GM12878 (cell line): ENCODE measurements at places on chromosomes 1 and 21. TPM values are rescaled to one million over a fixed set of nuclear protein-coding genes. Genes with fewer than 3 reads are reported as not detected.

INSRR gene
- total RNA-seq = not detected in 2 replicates

- DNase-seq = no peak
These were observed 4.8 kb upstream of the LAPTM5 start for GRCh38 chr1:30762152-30762929.

GRCh38 chr21:17051054-17051453 is 461.8 kb upstream of the CXADR start:
- DNase-seq = no peak

DNA sequence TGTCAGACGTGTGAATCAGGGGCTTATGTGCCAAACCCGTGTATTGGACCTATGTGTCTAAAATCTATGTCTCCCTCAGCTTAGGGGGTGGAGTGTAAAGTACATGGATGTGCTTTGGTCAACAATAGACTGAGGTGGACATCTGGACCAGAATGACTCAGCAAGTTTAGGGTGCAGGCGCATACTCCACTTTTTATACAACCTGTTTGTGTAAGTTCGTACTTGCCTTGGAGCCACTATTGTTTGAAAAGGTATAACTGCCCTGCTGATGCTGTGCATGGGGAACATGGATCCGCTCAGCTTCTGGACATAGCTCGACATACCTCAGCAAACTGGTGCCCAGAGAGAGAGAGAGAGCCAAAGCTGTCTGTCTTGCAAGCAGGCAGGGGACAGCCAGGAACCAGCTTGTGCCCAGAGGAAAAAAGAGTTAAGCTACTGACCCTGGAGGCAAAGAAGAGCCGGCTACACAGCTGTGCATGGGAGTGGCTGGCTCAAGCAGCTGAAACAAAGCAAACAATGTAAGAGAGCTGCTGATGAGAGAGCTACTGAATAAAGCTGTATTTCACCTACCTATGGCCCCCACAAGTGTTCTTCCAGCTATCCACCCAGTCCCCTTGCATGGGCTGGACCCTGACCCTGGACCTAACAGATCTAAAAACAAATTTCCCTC is 41.2 kb downstream of the GJA5 start:
- DNase-seq = no peak

KCNE1 gene
- total RNA-seq = 0.18 TPM in 1 of 2 replicates, not detected in the other

- no peak for DNase-seq
These were observed 18.6 kb upstream of the MYSM1 start for GRCh38 chr1:58718435-58718834.

GRCh38 chr1:236343246-236343870 is 50.7 kb upstream of the EDARADD start:
- no peak for DNase-seq

DNA sequence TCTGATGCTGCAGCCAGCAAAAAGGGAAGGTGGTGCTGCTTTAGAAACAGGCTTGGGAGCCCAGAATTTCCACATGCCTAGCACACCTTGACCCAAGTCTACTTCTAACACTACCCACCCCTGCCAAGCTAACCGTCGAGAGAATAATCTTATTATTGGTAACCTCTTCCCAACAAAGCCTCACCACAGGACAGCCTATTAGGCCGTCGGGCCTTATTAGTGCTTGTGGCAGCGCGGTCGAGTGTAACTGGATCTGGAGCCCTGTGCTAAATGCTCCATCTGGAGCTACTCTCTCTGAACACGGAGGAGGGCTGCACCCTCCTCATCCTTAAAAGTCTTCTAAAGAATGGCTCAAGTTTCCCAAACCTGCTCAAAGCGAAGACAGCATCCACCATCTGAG is 165.5 kb upstream of the NFIA start:
- no peak for DNase-seq

- no peak for DNase-seq
These were observed 4.5 kb downstream of the PATJ start for GRCh38 chr1:61746813-61747212.
